Activated CD4-positive, alpha-beta memory T cell treated with anti-CD3 and anti-CD28 coated beads for 36 hours (primary cell): ENCODE measurements at places on chromosomes 3 and 15.

DNA sequence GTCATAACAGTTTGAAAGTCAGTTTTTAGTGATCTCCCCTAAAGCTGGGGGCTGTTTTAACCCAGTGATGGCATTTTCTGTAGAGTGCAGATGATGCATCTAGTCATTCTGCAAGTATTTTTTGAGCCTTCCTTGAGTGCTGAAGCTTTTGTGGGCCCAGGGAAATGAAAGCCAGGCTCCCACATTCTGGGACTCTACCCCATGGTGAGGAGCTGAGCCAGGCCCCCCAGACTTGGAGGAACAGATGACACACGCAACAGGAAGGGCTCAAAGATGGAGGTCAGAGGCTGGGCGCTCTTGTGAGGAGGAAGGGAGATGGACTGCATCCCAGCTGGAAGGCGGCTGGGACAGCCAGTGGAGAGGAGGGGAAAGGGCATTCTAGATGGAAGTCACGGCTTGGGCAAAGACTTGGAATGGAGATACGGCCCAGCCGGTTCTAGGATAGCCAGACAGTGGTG, 40.8 kb downstream of the MRAS start:
- no peak for DNase-seq

GRCh38 chr15:29056839-29057450, 171.2 kb downstream of the APBA2 start:
- DNase-seq: no peak

DNA sequence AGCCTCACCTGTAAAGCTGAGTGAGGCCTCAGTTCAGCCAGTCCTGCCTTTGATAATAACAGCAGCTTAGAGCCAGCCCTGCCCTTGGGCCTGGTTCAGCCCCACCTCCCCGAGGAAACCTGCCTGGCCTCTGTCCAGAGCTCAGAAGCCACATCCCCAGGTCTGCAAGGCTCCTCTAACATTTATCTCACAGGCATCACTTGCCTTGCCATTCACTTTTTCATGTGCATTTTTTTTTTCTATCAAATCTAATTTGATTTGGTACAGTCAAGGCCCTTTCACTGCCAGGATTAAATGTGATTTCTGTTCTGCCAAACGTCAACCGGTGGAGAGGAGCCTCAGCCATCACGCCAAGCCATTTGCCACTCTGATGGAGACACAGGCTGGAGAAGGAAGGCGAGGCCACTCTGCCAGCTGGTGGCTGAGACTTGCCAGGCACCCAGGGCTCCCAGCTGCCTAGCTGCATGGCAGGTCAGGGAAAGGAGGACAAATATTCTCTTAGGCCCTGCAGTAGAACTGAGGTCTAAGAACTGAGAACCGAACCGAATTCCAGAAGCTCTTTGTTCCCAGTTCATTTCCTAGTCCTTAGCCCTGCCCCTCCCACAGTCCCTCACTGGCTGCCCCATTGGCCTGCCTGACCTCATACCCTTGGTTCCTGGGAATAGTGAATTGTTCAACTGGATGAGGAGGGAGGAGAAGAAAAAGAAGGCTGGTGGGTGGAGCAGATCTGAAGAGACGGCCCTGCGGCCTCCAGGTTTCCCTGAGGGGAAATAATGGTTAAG, 76.4 kb downstream of the SPSB4 start:
- DNase-seq: no peak

DNA sequence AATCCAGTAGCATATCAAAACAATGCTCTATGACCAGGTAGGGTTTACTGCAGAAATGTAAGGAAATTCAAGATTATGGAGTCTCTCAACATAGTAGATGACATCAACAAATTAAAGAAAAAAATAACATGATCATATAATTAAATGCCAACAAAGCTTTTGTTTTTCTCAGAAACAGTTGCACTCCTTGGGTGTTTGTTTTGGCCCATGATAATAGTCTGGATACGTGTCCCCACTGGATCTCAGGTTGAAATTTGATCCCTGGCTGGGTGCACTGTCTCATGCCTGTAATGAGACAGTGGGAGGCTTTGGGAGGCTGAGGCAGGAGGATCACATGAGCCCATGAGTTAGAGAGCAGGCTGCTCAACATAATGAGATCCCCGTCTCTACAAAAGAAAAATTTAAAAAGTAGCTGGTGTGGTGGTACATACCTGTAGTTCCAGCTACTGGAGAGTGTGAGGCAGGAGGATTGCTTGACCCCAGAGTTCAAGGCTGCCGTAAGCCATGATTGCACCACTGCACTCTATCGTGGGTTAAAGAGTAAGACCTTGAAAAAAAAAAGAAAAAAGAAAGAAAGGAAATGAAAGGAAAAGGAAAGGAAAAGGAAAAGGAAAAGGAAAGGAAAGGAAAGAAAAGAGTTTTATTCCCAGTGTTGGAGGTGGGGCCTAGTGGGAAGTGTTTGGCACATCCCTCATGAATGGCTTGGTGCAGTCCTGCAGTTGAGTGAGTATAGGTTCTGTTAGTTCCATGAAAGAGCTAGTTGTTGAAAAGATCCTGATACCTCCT, 53.3 kb upstream of the FOXB1 start:
- no peak for DNase-seq

DNA sequence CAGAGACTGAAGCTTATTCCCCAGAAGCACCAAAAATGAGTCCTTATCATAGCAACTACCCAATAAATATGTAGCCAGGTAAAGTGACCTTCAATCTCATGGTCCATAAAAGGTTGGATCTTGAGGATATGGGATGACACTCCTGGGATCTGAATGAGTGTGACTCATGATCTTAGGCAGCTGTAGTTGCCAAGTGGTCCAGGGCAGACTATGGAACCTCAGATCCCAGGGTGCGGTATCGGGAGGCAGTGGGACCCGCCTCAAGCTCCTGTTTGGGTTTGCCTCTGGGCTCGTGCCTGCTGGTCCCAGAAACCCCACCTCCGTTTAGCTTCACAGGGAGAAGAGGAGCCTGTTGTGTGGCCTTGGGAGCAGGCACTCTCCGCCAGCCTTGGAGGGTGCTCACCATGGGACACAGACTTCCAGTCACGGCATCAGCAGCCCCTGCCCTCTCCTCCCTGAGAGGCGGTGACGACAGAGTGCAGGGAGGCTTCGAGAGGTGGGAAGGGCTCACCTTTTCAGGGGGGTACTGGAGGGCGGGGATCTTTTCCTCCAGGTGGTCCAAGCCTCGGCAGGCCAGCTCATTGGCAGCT, 8.1 kb downstream of the PLIN1 start:
- no peak for DNase-seq

DNA sequence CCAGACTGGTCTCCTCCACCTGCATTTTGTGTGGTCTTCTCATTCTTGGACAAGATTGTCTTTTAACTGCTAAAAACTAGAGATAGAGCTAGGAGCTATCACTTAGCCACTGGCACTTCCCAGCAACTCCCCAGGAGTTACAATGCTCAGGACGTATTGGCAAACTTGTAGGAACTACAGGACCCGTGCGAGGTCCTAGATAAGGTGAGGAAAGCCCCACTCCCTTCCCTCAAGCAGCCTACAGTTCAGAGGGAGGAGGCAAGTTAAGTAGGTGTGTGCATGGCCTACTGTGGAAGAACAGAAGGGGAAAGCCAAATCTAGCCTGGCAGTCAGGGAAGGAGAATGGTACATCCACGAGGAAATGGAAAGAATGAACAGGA, 504.7 kb upstream of the PROK2 start:
- no peak for DNase-seq

DNA sequence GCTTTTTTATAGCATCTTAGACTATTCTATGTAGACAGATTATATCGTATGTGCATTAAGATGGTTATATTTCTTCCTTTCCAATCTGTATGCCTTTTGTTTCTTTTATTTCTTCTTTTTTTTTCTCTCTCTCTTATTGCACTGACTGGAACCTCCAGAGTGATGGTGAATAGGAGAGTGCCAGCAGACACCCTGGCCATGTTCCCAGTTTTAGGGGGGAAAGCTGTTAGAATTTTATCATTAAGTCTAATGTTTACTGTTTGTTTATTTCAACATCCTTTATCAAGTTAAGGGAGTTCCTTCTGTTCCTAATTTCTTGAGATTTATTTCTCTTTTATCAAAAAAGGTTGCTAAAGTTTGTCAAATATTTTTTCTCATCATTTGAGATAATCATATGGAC, 116.6 kb upstream of the LRTM1 start:
- no peak for DNase-seq
